Hematopoietic multipotent progenitor cell treated with erythropoietin and hydrocortisone succinate and interleukin-3 and kit ligand, for 17 days (in vitro differentiated cells): ENCODE measurements at places on chromosomes 4 and X.

DNA sequence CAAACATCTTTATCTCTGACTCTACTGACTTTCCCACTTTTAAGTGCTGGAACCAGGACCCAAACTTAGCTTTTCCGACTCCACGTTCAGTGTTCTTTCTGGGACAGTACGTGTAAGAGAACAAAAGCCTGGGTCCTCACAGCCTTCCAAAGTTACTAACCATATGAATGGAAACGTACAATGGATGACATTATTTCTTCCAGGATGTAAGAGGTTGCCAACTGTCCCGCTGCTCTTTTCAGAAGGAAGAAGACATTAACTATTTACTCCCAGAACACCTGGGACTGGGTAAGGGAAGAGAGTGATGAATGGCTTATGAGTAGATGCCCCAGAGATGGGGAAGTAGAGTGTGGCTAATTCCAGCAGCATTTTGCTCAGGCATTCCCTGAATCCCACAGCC lies 114.7 kb downstream of the TRAPPC11 start:
- DNase-seq: no peak

GRCh38 chr4:38366456-38366855 lies 297.5 kb upstream of the KLF3 start:
- peak; percentile 27 for DNase-seq

- DNase-seq: no peak
Measured at GRCh38 chr4:8585721-8586212, 5.6 kb downstream of the GPR78 start.

DNA sequence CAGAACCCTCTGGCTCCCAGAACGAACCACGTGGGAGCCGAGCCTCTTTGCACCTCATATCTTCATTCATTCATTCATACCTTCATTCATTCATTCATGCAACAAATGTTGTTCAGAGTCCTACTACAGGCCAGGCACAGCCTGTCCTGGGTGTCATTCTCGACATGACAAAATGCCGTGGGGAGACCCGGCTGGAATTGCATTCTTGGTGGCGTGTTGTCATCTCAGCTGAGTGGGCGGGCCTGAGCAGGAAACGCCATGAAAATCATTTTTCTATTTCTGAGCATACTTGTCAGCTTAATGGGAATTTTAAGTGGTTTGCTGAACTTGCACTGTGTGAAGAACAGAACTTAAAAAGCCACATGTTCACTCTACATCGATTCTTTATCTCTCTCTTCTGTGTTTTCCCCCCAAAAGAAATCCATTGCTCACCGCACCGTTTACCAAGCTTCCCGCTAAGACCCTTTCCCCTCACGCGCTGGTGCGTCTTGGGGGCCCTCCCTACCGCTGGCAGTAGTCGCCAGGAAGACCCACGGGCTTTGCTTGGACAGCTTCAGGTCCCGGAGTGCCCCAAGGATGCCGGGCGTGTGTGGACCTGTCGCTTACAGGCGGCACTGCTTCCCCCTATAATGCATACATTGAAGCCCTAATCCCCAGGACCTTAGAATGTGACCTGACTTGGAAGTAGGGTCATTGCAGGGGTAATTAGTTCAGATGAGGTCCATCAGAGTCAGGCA lies 41.6 kb upstream of the HMX1 start:
- no peak for DNase-seq

DNA sequence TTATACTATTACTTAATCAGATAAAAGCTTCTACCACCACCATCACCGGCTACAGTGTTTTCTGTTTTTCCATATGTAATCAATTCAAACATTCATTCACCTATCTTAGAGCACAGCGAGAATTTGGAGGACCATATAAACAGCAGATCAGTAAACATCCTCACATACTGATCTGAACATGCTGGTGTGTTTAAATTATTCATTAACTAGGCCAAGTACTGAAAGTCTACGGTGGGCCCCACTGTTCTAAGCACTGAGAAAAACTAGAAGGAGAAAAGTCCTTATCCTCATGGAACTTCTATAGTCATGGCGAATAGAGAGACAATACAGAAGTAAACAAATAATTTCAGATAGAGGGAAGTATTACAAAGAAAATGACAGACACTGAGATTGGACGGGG lies 176.6 kb downstream of the NR3C2 start:
- no peak for DNase-seq

- no peak for DNase-seq
Measured at GRCh38 chr4:80213117-80213815, 16.0 kb downstream of the PRDM8 start.

DNA sequence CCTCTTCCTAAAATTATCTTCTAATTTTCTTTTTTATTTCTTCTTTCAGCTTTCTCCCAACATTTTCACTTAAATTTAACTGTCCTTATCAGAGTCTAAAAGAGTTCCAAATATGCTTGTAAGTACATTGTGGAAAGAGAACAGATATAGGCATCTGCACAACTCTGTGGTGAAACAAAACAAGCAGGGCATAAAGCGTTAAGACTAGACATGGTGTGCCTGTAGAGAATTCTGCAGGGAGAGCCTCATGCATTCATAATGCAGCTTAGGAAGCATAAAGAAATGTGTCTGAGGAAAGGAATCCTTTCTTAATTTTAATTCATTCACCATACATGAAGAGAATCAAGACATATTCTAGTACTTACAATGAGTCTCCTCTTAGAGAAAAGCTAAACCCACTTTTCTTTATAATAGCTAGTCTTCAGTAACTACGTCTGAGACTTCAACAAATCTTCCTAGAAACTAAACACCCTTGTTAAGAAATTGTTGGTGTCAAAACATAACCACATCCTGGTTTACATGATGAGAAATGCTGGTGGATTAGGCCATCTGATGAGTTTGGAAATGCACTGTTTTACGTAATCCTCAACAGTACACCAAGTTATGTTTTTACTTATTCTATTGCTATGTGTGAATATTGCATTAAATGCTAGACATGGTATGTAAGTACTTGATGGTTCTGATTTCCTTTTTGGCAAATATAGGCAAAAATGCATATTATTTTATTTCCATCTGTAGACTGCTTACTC lies 307.8 kb upstream of the GIMD1 start:
- no peak for DNase-seq

GRCh38 chr4:76718021-76718420 lies 179.9 kb downstream of the SOWAHB start:
- no peak for DNase-seq

DNA sequence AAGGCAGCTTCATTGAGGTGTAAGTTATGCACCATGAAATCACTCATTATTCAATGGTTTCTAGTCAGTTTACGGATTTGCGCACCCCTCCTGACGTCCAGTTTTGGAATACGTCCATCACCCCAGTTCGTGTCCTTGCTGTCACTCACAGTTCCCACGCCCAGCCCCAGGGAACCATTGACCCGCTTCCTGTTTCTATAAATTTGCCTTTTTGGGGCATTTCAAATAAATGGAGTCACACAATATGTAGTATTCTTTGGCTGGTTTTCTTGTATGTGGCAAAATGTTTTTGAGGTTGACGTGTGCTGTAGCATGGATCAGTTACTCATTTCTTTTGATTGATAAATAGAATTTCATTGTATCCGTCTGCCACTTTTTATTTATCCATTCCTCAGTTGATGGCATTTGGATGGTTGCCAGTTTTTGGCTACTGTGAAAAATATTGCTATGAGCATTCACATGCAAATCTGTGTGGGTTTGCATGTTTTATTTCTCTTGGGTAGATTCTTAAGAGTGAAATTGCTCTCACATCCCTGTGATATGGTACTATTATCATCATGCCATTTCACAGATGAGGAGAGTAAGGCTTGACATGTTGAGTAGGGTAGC lies 18.4 kb upstream of the SORCS2 start:
- DNase-seq: no peak

DNA sequence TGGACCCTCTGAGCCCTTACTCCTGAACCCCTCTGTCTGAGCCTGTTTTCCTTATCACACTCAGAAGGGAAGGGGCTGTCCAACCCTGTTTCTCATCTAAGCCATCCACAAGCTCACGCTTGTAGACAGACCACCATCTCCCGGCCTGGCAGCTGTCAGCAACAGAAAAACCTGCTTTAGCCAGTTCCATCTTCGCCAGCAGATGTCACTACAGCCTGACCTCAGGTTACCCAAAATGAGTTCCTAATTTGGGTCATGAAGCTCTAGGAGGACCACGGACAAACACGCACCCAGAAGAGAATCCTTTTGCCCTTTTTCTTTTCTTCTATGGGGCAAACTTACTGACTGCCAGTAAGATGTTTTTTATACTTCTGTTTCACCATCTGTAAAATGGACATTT lies 445.4 kb downstream of the BCOR start:
- no peak for DNase-seq

- no peak for DNase-seq
Measured at GRCh38 chrX:85992811-85993229, 54.5 kb downstream of the CHM start.

DNA sequence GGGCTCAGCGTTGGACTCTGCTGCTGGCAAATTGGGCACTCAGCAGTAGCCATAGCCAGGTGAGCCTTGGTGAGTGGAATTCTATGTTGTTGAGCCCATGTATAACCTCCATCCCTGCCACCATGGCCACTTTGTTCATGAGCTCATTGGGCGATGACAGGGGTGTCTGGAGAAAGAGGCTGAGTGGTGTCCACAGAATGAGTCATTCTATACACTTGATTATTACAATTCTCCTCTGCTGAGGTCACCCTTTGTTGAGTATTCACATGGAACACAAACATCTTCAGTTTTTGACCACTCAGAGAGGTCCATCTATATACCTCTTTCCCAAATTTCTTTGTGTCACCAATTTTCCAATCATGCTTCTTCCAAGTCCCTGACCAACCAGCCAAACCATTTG lies 1341.7 kb downstream of the PCDH7 start:
- no peak for DNase-seq

DNA sequence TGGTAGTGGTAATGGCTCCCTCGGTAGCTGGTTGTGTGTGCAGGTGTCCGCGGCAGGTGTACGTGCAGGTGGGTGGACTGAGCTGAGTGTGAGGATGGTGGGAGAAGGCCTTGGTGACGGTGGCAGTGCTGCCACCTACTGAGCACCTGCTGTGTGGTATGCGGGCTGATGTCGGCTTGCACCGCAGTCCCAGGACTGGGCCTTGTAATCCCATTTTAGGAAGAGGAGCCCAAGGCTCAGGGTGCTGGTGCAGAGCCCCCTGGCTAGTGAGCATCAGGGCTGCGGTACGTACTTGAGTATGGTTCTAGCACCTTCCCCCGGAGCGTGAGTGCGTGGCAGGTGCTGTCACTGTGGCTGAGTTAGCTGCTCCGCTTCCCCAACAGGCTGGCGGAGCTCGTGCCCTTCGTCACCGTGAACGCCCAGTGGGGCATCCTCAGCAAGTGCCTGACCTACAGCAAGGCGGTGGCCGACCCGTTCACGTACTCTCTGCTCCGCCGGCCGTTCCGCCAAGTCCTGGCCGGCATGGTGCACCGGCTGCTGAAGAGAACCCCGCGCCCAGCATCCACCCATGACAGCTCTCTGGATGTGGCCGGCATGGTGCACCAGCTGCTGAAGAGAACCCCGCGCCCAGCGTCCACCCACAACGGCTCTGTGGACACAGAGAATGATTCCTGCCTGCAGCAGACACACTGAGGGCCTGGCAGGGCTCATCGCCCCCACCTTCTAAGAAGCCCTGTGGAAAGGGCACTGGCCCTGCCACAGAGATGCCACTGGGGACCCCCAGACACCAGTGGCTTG lies 5.7 kb upstream of the CPZ start:
- DNase-seq: no peak

DNA sequence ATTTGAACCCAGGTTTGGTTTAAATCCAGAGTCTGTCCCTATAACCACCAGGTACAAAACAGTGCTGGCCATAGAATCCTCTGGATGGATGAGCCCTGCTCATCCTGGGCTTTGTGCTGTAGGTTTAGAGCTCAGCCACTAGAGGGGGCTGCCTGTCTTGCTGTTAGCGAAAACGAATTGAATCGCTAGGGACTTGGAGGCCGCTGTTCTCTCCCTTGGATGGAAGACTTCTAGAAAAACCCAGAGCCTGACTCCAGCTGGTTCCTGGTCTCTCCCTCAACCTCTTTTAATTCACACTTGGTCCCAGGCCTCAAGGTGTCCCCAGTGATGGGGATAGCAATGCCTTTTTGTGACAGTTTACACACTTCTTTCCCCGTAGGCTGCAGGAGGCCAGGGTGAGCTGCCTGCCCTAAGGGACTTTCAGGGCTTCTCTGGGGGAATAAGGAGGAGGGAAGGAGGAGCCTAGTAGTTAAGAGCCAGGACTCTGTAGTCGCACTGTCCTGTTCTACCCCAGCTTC lies 8.7 kb downstream of the RIPPLY1 start:
- peak; percentile 18 for DNase-seq

DNA sequence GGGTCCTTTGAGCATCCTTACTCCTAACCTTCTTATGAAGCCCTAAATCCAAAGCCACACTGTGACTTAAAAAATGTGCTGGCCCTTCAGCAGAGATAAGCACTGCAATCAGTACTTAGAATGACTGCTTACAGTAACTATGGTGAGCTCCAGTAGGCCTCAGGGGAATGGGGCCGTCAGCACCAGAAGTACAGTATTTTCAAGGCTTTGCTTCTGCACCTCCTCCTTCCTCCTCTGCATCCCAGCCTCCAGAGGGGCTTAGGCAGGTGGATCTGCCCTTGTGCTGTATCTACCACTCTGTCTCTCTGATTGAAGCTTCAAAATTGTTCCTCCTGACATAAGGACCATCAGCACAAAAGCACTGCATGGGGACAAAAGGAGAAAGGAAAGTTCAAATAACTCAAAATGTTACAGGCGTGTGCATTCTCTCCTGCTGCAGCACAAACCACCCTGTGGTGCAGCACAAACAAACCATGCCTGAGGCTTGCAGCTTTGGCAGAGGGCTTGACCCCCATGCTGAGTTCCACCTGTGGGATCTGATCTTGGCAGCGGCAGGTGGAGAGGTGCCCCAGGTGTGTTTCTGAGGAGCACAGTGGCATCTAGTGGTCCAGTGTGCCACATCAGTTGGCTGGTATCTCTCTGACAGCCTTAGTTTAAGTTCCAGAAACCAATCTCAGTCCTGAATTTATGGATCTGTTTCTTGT lies 164.7 kb downstream of the SOWAHB start:
- no peak for DNase-seq

GRCh38 chrX:69158166-69158980 lies 6.9 kb downstream of the PJA1 start:
- DNase-seq: peak; percentile 8

GRCh38 chr4:90515191-90515590 lies 388.0 kb downstream of the CCSER1 start:
- DNase-seq: no peak

- no peak for DNase-seq
Measured at GRCh38 chr4:73706811-73707210, 33.6 kb upstream of the CXCL8 start.

GRCh38 chr4:182749667-182750167 lies 167.5 kb downstream of the DCTD start:
- DNase-seq: no peak
